RPMI7951 (cell line): ENCODE measurements at places on chromosomes 11 and 22. TPM values are rescaled to one million over a fixed set of nuclear protein-coding genes. Genes with fewer than 3 reads are reported as not detected.

- DNase-seq = peak; percentile 24
Measured at GRCh38 chr22:20571531-20572007, 64.2 kb downstream of the MED15 start.

GRCh38 chr11:9687711-9688477 is 24.0 kb downstream of the SWAP70 start:
- DNase-seq = peak; percentile 43

DNA sequence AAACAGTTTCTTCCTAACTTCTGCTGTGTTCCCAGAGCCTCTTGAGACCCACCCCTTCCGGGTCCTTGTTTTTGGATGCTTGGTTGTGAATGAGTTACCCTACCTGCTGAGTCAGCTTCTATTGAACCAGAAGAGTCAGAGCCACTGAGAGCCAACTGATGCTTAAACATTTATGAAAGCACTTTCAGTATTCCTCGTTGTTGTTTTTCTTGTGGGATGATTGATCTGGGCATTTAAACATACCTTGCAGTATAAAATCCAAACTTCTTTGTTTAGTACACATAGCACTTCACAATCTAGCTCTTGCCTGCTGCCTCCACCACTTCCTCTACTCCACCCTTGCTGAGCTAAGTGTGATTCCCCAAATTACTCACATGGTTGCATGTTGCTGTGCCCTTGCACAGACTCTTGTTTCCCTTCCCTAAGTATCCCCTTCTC is 5.5 kb downstream of the PRSS23 start:
- DNase-seq = no peak

DNA sequence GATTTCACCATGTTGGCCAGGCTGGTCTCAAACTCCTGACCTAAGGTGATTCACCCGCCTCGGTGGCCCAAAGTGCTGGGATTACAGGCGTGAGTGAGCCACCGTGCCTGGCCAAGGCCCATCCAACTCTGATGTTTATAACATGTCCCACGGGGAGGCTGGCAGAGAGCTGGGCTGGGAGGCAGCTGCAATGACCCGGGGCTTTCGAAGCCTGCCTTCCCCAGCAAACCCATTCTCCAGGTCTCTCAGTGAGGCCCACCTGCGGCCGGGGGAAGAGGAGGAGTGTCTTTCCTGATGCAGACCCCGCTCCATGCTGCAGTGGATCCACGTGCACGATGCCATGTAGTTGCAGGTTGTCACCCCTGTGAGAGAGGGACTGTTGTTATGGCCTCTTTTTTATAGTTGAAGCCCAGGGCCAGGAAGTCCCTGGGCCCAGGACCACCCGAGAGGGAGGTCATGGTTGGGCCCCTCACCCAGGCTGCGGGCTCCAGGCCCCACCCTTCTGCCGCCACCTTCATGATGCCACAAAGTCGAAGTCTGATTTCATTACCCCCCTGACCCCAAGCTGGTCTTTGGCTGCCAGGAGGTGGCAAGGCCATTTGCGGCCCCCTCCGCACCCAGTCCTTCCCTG is 38.3 kb downstream of the KCNJ4 start:
- no peak for DNase-seq

C2CD3 gene
- 11.8 and 16.1 TPM in 2 replicates for total RNA-seq

- peak; percentile 55 for DNase-seq
Measured at GRCh38 chr11:64472593-64473455, 113.9 kb downstream of the RPS6KA4 start.

- no peak for DNase-seq
Measured at GRCh38 chr11:9046481-9046880, 42.7 kb upstream of the NRIP3 start.

GRCh38 chr11:78725200-78725599 is 150.5 kb upstream of the NARS2 start:
- no peak for DNase-seq

DNA sequence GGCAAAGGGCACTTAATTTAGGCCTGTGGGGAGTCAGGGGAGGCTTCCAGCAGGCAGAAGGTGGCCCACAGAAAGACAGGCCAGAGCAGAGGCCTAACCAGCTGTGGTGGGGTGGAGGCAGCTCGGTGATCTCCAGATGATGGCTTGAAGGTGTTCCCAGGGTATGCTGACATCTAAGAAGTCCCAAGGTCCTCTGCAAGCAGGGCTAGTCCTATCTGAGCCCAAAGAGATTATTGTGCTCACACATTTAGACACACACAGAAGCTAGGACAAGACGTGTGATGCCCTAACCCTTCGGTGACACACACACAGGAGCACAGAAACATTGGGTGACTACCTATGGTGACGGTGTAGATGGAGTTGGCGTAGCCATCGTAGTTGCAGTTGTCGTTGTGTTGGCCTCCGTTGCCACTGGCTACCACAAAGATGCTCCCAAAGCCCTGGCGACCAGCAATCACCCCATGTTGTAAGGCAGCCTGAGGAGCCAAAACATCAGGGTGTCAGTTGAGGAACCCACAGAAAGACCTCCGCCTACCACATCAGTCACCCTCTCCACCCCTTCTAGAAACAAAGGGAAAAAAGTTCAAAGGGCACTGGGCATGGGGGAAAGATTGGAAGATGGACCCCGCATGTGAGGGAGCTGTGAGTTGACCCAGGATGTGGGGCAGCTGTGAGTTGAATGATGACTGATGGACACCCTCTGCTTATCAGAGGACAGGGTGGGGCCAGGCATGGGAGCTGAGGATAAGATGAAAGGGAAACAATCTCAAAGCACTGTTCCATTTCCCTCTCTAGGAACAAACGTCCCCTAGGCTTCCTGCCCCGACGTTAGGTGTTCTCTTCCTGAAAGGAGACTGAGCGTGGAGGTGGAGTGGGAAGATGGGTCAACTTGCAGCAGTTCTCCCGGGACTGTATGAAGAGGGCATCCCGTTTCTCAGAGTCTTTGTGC is 7.9 kb downstream of the PCSK7 start:
- no peak for DNase-seq

CHRM1 gene
- total RNA-seq = not detected in 2 replicates

SWAP70 gene
- 20.2 and 25.6 TPM in 2 replicates for total RNA-seq

- no peak for DNase-seq
Measured at GRCh38 chr11:112163875-112164685, at the start of gene IL18. IL18 (minus strand) TSS chr11:112164094; CDS start chr11:112155053, 9,041 bp downstream.
